ENCODE measurements at places on chromosomes 6 and 20.

DNA sequence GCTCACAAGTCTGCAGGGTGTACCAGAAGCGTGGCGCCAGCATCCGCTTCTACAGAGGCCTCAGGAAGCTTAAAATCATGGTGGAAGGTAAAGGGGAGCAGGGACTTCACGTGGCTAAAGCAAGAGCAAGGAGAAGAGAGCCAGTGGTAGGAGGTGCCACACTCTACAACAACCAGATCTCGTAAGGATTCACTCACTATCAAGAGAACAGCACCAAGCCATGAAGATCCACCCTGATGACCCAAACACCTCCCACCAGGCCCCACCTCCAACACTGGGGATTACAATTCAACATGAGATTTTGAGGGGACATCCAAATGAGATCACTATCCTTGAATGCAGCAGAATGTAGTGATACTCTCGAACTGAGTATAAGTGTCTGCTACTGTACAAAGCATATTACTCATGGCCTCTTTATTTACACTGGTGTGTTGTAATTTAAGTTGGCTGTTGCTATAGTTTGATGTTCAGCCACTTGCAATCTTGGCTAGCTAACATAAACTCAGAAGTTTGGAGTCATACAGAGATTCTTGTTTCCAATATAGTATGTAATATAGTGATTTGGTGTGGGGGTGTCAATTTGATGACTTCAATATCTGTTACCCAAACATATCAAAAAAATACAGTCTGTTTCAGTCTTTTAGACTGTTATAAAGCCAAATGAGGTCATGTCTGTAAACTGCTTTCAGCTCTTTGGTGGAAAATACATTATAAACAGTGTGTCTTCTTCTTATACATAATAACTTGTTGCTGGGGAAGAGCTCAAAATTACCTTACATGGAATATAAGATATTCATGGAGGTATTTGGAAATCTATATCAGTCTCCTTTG, 39.4 kb upstream of the MYLIP start:
- DNase-seq: peak; percentile 28

DNA sequence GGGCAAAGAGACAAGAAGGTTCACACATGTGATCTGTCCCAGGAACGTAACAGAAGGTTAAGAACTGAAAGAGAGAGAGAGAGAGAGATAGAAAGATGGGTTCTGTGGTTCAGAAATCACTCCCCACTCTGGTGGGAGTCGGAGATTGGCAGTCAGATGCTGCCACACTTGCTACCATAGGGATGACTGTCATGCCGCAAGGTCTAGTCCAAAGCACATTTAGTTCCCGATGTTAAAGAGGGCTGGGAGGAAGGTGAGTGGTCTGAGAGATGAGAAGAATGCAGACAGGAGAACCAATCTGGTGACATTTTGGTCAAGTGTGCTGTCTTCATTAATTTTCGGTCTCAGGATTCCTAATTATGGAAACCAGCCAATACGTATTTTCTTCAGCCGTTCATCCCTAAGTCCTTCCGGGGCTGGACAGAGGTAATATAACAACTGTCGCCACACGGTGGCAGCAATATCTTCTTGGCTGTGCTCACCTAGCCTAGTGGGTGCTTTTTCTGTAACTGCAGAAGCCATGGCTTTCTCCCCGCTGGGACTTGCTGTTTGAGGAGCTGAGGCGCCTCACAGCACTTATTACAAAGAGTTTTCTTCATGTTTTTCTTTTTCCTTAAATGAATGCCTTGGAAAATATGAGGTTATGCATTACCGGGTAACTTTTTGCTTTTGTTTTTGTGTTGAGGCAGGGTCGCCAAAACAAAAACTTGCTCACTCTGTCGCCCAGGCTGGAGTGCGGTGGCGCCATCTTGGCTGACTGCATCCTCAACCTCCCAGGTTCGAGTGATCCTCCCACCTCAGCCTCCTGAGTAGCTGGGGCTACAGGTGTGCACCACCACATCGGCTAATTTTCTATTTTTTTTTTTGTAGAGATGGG, 46.0 kb downstream of the SLC35D3 start:
- peak; percentile 72 for DNase-seq

GRCh38 chr6:137155830-137156229, 17.6 kb downstream of the IL22RA2 start:
- DNase-seq: peak; percentile 84

- DNase-seq: no peak
Measured at GRCh38 chr20:32333181-32333987, 24.7 kb upstream of the ASXL1 start.

DNA sequence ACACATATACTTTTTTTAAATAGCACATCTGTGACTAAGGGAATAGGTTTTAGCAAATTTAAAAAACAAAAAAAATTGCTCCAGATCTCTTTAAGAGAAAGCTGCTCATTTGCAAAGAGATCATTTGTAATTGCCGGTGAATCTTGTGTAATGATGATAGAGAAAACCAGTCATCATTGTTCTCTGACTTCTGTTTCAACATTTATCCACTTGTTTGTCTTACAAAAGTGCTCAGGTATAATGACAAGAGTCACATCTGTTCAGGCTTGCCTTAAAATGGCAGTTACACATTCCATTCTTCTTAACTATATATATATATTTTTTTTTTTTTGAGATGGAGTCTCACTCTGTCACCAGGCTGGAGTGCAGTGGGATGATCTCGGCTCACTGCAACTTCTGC, 165.2 kb downstream of the AIG1 start:
- no peak for DNase-seq

- DNase-seq: no peak
Measured at GRCh38 chr6:120871416-120872261, 462.6 kb downstream of the TBC1D32 start.

Measured in fibroblast of mammary gland (primary cell).